ENCODE measurements at places on chromosomes 5 and 9. TPM values are rescaled to one million over a fixed set of nuclear protein-coding genes. Genes with fewer than 3 reads are reported as not detected.

WHRN gene
- total RNA-seq: 4.0 TPM

PCSK1 gene
- total RNA-seq: 1.8 TPM

DNA sequence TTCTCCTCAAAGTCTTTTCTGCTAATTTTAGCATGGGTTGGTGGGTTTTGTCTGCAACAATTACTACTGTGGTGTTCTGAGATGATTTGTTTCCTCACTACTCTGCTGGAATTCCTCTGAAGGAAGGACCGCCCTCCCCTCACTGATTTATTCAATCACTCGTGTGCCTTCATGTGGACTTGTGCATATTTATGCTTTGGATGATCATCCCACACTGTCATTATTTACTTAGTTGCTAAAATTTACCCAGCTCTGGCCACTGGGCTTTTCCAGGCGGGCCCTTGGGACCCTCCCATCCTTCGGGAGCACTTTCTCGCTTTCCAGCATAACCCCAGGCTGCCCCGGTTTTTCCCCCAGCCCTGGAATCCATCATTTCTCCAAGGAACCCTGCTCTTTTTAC lies 41.7 kb upstream of the NKD2 start:
- DNase-seq: no peak

MAP1B gene
- total RNA-seq: 382 TPM

DNA sequence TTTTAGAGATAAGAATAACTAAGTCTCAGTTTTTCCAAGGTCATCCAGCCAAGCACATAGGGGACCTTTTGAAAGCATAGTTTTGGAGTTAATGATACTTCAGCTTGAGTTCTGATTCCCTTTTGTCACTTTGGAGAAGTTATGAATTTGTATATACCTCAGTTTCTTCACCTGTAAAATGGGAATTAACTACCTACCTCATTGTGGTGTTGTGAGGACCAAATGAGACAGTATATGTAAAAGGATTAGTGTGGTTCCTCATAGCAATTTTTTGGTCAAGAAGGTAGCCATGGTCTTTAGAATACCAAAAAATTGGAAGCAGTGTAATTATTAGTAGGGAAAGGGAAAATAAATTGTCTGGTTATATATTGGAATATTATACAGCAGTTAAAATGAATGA lies 97.6 kb upstream of the DHFR start:
- no peak for DNase-seq

GRCh38 chr5:156121234-156121633 lies 205.7 kb upstream of the SGCD start:
- DNase-seq: no peak

GRCh38 chr9:5510360-5510931 lies at the start of gene PDCD1LG2:
Gene PDCD1LG2, plus strand, starts transcription at chr9:5510531. Its CDS starts 12,016 bp downstream, at chr9:5522547.
- no peak for DNase-seq

DNA sequence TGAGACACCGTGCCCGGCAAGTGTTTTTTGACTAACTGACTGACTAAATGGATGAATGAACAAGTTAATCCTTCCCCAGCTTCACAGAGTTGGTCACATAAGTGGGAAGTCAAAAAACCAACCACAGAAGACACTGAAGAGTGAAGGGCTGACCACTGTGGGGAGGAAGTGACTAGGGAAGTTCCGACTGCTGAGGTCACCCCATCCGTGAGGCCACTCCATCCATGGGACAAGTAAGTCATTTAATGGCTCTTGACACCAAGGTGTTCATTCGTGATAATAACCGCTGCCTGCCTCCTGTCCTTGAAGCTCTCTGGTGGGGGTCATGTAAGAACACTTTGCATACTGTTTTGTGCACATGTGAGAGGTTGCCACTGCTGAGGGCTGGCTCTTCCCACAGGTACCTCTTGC lies 22.2 kb upstream of the CXCL14 start:
- DNase-seq: no peak

DNA sequence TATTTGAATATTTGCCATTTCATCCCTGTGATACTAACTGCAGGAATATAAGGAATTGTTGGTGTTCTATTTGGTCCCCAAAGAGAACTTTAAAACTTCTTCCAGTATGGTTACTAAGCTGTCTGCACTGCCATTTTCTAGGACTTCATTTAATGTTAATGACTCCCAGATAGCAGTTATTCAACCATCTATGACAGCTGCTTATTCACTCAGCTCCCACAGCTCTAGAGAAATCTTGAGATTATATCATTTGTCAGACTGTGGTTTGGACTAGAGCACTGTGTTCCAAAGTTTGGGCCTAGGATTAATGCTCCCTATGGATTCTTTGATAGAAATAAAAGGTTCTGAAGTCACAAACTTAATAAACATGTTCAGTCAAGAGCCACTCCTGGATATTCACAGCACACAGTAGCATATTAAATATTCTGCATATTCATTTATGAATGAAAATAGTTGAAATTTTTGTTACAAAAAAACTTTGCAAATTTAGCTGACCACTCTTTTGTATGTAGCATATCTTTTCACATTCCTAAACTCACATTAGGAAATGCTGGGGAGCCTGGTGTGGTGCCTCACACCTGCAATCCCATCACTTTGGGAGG lies 173.7 kb downstream of the NFIB start:
- DNase-seq: no peak

ZNG1C gene
- total RNA-seq: 20.5 TPM

Data from aorta (tissue), 5 donors.